ENCODE measurements at places on chromosomes 3 and 15.

DNA sequence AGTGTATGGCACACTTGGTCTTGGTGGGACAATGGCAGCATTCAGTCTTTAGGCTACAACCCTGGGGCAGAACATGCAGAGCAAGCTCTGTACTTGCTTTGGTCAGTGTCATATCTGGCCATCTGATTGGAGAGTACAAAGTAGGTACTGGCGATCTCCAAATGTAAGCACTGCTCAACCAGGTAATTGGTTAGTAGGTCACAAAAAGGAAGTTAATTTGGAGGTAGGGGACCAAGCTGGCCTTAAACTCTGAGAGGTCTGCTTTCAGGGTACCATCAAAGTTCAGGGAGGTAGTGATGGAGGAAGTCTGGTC lies 3.3 kb upstream of the ABHD5 start:
- DNase-seq: no peak

DNA sequence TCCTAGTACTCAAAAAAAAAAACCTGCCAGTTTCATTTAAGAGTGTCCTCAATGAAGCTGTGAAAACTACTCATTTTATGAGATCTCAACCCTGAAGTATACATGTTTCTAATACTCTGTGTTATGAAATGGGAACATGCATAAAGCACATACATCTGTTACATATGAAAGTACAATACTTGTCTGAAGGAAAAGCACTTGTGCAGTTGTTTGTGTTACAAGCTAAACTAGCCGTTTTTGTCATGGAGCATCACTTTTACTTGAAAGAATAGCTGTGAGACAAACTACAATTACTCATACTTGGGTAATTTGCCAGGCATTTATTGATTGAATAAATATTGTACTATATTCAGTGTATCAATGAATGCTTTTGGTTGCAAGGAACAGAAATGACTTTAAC lies 72.7 kb downstream of the TIPARP start:
- DNase-seq: no peak

GRCh38 chr3:49611291-49611690 lies 57.0 kb downstream of the BSN start:
- no peak for DNase-seq

DNA sequence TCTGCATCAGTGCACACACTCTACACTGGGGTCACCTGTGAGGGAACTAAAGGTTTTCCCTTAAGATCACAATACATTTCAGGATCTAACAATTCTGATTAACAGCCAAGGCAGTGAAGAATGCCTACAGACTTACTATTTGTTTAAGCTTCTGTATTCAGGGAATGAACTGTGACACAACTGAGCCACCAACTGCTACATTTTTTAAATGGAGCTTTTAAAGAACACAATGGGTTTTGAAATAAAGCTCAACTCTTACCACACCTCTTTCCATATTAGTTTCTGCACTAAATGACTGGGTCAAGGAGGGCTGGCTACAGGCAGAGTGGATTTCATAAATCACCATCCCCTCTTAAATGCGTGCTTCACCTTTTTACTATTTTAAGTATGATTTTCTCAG lies 100.2 kb downstream of the TMCC1 start:
- no peak for DNase-seq

DNA sequence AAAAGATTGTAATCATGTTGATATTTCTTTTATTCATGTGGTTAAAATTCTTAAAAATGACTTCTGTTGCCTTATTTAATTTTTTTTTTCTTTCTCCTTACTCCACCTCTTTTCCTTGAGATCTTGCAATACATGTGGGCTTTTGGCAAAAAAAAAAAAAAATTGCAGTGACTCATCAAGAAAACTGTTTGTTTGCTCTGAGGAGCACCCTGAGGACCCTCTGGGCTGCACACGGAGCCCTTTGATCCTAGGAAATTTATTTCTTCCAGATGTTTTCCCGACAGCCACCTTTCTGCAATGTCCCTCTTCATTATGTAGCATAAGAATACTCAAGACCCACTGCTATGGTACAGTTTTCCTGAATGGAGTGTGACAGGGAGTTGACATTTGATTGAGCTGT lies 371.7 kb downstream of the ZBTB20 start:
- DNase-seq: no peak

DNA sequence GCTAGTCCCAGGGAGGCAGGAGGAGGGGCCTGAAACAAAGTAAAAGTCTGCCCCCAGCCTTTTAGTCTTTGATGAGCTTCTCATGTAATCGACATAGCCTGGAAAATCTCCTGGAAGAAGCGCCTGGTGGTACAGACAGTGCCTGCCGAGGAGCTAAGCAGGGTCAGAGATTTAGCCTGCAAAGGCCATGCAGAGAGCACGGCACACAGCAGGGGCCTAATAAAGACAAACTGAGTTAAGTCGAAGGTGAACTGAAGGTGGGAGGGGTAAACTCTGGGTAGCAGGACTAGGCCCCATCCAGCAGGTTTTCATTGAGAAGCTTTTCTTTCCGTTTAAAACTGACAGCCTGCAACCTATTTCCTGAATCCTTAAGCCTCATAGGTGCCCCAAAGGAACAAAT lies 115.5 kb upstream of the ABHD17C start:
- no peak for DNase-seq

- no peak for DNase-seq
Observed at GRCh38 chr15:74202452-74203401, at the start of gene STRA6. TSS of gene STRA6 (minus strand) at chr15:74202787. CDS start at chr15:74202267, 520 bp downstream.

DNA sequence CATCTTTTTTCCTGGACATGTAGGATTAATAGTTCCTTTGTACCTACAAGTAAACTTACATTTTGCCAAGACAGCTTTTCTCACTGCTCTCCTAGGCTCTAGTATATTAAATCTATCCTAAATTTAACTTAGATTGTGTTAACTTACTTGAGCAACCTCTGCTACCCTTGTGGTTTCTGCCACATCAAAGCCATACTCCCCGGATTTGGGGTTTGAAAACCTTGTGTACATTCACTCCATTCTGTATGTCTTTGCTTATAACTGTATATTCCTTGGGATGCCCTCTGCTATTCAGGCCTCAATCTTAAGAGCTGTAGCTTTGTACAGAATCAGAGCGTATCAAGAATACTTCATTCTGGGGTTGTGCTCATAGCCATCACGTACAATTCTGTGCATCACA lies 60.4 kb downstream of the ARIH1 start:
- DNase-seq: no peak

- DNase-seq: no peak
Observed at GRCh38 chr15:69793781-69794451, 303.8 kb downstream of the TLE3 start.

DNA sequence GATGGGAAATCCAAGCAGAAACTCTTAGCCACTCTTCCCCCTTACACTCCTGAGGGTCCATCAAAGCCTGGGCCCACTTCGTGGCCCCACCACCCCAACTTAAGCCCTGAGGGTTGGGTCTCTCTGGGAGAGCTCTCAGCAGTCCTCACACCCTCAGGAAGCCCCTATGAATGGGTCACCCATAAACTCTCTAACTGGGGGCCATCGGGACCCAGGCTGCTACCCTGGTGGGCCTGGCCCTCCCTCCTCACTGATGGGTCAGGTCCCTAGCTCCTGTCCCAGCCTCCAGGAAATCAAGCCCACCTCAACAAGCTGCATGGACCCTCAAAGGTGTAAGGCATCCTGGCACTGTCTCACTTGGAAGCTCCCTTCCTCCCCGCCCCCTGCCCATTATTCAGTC lies 19.4 kb downstream of the SH2D7 start:
- DNase-seq: no peak

GRCh38 chr3:193894121-193894863 lies 241.7 kb upstream of the HES1 start:
- no peak for DNase-seq

GRCh38 chr3:67384760-67385397 lies 269.5 kb downstream of the SUCLG2 start:
- DNase-seq: peak; percentile 2

- DNase-seq: no peak
Observed at GRCh38 chr3:174758943-174759342, 100.2 kb upstream of the NAALADL2 start.

DNA sequence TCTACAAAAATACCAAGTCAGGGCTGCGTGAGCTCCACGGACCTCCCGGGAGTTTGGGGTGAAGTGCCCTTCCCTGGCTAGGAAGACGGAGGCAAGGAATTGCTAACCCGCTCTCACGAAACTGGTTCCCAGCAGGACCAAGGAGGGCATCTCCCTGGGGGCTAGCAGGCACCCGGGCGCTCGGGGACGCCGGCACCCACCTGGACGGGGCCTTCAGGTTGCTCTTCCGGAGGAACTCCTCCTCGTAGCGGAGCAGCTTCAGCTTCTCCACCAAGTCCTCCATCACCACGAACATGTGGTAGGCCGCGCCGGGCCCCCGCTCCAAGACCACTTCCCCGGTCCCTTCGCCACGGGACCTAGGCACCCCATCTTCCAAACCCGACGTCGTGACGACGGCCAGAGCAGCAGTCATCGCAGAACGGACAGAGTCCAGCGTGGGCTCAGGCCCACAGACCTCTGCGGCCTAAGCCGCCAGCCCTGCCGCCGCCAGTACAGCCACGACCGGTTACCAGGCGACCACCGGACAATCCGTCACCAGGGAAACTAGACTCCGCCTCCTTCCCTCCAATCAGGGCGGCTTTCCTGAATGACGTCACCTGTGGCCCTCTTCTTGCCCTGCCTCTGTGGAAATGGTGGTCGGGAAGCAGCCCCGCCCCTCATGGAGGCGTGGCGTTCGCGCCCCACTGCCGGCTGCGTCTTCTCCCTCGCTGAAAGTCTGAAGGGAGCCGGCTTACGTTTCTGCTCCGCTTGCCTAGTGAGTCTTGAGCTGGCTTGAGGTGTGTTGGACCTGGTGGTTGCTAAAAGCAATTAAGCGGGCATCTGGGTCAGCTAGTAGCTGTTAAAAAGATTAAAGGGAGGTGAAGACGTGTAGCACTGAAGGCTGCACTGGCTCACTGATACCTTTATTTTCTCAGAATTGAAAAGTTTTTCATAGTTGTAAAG lies at the start of gene IFT57:
Gene IFT57 (minus strand): TSS at position 514 of the 942 bp plus-strand sequence. CDS start 102 bp downstream, at position 412.
- peak; percentile 91 for DNase-seq

GRCh38 chr3:12349895-12350811 lies 61.3 kb downstream of the PPARG start:
- DNase-seq: no peak

DNA sequence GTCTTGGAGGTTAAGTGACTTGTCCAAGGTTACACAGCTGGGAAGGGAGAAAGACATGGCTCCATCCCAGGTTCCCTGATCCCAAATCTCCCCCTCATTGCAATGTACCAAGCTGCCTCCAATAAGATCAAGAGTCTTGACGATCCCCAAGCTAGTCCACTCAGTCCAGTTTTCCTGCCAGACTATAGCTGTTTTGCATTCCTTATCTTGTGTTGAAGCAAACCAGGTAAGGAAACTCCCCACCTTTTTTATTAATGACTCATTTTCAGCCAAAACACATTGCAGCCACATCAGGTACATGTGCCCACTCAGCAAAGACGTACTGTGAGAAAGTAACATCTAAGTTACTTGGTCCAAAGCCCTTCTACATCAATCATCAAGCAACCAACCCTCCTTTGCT lies 41.9 kb downstream of the LIPC start:
- no peak for DNase-seq

DNA sequence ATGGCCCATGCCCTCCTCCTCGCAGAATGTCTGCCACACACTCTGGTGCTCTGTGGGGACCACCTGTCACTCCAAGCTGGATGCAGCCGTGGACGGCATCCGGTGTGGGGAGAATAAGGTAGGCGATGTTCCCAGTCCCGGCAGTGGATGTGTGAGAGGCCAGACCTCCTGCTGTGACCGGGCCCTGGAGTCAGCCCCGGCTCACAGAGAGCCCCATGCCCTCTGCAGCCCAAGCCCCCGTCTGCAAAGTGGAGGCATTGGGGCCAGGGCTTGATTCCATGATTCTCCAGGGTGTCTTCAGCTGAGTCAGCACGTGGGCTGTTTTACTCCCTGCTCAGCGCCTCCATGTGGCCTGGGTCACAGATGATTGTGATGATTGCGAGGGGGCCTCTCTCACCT lies 32.2 kb downstream of the GOLGA6L10 start:
- no peak for DNase-seq

GRCh38 chr3:48215876-48216275 lies 7.4 kb upstream of the CAMP start:
- no peak for DNase-seq

- DNase-seq: no peak
Observed at GRCh38 chr15:75985971-75986370, 26.3 kb downstream of the NRG4 start.

GRCh38 chr3:72606005-72606800 lies 242.0 kb downstream of the SHQ1 start:
- DNase-seq: no peak

DNA sequence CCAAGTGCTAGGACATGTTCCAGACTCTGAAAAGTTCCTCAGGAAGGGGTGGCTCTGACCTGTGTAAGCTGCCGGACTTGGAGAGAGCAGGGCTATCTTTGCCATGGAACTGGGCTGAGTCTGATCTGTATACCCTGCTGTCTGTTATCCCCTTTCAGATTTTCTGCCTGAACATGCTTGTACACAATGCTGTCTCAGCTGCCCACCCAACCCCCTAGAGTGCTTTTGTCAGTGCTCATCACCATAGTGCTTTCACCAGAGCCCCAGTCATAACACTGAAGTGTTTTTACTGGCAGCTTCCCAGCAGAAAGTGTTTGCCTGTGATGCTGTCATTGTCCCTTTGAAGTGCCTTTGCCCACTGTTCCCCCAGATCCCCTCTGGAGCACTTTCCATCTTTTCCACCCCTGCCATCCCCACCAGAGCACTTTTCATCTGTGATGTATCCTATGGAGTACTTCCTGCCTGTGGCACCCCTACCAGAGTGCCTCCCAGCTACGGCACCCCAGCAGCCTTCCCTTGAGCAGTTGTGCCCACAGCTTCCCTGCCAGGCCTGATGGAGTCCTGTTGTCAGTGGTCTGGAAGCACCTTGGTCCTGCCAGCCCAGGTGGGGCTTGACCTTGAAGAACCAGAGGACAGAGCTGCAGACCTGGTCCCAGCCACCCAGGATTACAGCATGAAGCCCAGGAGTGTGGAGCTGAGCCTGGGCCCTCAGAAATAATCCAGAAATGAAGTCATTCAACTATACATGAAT lies 397.7 kb downstream of the DIPK2A start:
- no peak for DNase-seq

DNA sequence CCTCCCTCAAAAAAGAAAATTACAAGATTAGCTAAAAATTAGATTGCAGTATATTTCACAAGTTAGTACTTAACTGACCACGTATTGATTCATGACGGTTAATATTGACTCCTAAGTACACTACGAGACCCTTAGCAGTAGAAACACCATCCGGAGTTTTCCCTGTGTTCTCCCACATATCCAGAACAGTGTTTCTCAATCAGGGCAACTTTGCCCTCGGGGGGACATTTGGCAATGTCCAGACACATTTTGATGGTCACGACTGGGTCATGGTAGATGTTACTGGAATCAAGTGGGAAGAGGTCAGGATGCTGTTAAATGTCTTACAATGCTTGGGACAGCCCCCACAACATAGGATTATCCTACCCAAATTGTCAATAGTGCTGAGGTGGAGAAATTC lies 40.7 kb upstream of the LIPC start:
- DNase-seq: no peak

All from activated T-helper 1 cell treated with Interleukin-2 at 50 U/mL for 16 hours (primary cell).